ENCODE measurements at places on chromosomes 2 and 18. TPM values are rescaled to one million over a fixed set of nuclear protein-coding genes. Genes with fewer than 3 reads are reported as not detected.

The GALNT14 gene
- total RNA-seq: 0.59 TPM

The C1GALT1C1L gene
- total RNA-seq: 0.91 TPM

The SP5 gene
- 4.2 TPM for total RNA-seq

The XIRP2 gene
- total RNA-seq: 3.1 TPM

The CFC1 gene
- 6.6 TPM for total RNA-seq

The DOCK10 gene
- total RNA-seq: 6.2 TPM

The SERPINB3 gene
- total RNA-seq: 8.8 TPM

The MFSD6 gene
- total RNA-seq: 114 TPM

The OR6B2 gene
- total RNA-seq: not detected

The ACTR3 gene
- 65.9 TPM for total RNA-seq

The ATG16L1 gene
- total RNA-seq: 58.3 TPM

DNA sequence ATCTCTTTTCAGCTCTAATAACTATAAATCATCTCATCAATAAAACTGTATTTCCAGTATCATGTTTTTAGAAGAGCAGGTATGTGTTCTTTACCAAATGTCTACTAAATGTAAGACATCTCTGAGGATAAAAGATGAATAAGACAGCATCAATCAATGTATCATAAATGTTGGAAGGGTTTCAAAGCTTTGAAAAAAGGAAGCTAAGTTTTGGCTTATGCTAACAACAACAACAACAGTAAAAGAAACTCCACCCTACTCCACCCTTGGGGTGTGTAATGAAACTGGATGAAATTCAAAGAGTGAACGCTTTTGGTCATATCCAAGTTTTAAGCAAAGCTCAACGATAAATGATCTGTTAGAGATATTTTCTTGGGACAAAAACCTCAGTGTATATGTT, 17.1 kb downstream of the PRKD3 start:
- DNase-seq: no peak

- no peak for DNase-seq
These were observed 158.7 kb upstream of the ZC3H15 start for GRCh38 chr2:186327251-186327868.

DNA sequence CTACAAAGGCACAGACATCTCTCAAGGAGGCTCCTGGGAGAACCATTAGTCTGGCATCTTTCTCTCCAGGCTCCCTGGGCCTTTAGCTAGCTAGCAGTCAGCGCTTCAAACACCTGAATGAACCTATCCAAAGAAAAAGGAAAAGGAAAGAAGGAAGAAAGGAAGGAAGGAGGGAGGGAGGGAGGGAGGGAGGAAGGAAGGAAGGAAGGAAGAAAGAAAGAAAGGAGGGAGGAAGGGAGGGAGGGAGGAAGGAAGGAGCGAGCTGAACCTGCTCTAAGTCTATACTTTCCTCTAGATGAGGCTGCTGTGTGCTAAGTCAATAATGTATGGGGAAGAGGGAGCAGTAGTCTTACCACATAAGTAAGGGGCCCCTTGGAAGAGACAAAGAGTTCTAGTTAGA, 5.1 kb upstream of the BCL11A start:
- DNase-seq: no peak

DNA sequence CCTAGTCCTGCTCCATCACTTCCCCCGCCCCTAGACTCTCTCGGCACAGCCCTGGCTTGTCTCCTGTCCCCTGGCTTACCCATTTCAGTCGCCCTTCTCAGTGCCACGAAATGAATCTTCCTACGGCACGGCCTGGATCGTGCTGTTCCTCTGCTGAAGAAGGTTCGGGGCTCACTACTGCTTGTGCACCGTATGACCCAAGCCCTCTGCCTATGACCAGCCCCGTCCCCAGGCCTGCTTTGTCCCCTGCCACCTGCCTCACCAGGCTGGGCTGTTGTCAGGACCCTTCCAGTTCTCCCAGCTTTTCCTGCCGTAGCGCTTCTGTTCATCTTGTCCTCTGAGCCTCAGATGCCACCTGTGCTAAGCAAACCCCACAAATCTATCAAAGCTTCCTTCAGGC, 13.9 kb downstream of the CHMP1B start:
- no peak for DNase-seq

GRCh38 chr2:182088681-182089320, 103.1 kb downstream of the PPP1R1C start:
- DNase-seq: no peak

DNA sequence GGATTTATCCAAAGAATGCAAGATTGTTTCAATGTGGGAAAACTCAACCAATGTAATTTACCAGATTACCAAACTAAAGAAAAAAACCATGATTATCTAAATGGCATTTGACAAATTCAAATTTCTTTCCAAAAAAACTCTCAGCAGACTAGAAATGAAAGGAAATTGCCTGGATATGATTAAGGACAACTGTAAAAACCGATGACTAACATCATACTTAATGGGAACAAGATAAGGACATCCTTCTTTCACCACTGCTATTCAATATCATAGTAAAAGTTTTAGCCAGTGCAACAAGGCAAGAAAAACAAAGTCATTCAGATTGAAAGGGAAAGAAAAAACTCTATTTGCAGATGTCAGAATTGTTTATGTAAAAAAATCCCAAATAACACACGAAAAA, 4.4 kb upstream of the CCDC150 start:
- no peak for DNase-seq

DNA sequence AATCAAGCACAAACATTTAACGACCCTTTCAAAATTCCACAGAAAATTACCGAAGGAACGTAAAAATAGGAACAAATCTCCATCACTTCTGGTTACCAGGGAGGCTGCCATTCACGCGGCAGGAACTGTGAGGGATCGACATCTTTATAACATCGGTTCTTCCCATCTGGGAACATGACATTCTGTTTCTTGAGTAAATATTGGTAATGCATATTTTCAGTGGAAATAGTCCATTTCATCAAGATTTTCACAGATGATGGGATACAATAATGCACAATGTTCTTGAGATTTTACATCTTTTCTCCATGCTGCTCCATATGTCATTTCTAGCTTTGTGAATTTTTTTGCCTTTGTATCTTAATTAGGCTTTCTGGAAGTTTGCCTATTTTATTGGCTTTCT, 10.0 kb downstream of the ADD2 start:
- DNase-seq: no peak

GRCh38 chr2:44707945-44708660, 233.4 kb upstream of the SIX3 start:
- DNase-seq: no peak

DNA sequence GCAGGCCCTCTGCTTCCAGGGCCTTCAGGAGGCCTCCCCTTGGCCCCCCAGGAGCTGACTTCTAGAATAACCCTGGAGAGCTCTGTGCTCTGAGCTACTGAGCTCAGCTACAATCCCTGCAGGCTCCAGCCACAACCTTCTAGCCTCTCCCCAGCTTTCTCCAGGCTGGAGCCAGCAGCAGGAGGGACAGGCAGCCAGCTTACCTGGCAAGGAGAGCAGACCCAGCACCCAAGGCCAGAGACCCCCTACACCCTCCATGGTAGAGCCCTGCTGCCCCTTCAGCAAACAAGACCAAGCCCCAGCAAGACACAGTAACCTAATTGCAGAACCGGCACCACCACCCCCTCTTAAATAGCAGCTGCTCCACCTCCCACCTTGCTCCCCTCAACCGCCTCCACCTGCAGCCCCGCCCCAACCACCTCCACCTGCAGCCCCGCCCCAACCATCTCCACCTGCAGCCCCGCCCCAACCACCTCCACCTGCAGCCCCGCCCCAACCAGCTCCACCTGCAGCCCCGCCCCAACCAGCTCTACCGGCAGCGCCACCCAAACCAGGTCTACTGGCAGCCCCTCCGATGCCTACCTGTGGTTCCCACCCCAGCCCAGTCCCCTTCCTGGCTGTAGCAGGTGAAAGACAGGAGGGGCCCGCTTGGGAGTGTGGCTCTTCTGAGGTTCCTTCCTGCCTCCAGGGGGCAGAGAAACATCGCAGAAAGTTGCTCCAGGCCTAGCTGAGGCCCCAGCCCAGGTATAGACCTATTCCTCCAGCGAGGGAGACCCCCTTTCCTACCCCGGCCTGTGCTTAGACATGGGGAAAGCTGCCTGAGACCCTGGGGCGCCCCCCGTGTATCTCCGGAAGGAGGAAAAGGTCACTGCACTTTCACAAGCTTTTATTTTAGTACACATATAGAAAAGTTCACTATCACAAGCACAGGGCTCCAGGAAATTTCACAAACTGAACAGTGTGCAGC, at the start of gene ASTL:
ASTL (minus strand) TSS at position 324 of the 967 bp plus-strand sequence; CDS start at position 258, 66 bp downstream.
- no peak for DNase-seq

GRCh38 chr2:172908275-172908674, 167.4 kb upstream of the MAP3K20 start:
- DNase-seq: no peak

GRCh38 chr2:100924122-100924519, 78.0 kb upstream of the RPL31 start:
- DNase-seq: no peak

DNA sequence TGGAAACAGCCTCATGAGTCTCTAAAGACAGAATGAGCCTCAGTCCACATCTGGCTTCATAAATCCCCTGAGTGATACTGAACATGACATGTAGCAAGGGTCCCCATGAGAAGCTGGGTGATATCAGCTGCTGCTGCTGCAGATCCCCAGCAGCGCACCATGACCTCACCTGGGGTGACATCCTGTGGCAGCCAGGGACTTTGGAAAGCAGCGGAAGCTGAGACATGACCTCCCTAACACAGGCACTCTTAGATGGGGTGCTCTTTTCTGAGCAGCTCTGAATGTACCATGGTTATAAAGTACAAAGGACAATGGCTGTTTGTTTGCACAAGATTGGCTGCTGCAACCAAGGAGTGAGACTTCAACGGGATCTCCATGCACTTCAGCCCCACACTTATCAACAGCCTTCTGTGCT, 74.7 kb upstream of the TMEM200C start:
- no peak for DNase-seq

DNA sequence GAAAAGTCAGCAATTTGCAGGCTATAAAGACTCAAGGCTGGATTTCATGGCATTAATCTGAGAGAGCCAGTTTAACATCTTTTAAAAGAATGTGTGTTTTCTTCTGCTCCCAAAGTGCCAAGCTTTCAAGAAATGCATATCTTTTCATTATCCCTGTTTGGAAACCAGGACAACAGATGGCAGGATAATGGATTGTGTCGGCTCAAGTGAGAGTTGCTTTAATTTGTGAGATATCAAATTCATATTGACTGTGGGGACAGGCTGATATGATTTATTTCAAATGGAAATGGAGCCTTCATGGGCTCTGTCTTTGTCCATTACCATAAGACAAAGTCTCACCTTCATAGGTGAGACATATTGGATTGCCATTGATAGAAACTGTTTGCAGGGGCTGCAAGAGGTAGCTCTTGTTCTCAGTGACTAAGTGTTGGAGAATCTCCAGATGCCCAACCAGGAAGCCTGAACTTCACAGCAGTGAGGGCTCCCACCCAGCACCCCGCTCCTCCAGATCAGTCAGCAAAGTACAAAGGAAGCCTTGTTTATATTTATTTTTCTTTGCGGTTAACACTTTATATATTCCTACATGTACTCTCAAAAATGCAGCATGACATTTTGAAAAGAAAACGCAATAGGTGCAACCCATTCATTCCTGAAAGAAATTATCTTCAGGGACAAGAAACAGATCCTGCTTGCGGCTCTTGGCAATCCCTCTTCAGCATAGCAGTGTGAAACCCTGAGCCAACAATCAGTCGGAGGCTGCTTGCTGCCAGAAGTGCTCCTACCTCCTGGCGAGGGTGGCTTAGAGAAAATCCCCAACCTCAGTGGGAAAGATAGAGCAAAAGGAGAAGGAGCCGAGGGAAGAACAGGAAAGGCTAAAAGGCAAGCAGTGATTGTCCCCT, 65.8 kb upstream of the ATL2 start:
- DNase-seq: peak; percentile 48

- no peak for DNase-seq
These were observed 54.1 kb upstream of the SLC38A11 start for GRCh38 chr2:165009466-165009865.

DNA sequence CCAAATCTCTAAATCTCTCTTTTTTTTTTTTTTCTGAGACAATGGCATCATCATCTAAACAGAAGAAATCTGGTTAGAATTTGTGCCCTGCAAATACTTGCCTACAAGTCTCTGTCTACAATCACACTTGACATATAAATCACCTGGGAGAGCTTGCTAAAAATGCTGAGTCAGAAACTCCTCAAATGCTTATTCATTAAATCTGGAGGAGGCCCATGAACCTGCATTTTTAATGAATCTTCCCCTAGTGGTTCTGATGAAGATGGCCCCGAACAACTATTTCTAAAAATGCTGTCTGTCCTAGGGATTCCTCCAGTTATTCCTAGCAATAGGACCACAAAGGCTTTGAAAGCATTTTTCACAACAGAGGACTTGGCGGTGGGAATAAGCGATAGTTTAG, 1.6 kb upstream of the CSRNP3 start:
- no peak for DNase-seq

DNA sequence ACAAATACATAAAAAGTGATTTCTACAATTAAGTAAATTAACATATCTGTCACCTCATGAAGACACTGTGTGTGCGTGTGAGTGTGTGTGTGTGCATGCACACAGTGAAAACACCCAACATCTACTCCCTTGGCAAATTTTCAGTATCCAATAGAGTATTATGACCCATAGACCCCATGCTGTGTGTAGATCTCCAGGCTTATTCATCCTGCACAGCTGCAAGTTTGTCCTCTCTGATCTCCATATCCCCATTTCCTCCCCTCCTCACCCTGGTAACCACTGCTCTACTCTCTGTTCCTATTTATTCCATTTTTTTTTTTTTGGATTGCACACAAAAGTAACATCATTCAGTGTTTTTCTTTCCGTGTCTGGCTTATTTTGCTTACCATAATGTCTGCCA, 391.0 kb downstream of the SOX11 start:
- DNase-seq: no peak

- no peak for DNase-seq
These were observed 141.8 kb upstream of the ST6GAL2 start for GRCh38 chr2:107027810-107028209.

- peak; percentile 99 for DNase-seq
These were observed at the start of gene NIFK for GRCh38 chr2:121736462-121737336. Gene NIFK (minus strand): TSS chr2:121736875. CDS start chr2:121736850, 25 bp downstream.

DNA sequence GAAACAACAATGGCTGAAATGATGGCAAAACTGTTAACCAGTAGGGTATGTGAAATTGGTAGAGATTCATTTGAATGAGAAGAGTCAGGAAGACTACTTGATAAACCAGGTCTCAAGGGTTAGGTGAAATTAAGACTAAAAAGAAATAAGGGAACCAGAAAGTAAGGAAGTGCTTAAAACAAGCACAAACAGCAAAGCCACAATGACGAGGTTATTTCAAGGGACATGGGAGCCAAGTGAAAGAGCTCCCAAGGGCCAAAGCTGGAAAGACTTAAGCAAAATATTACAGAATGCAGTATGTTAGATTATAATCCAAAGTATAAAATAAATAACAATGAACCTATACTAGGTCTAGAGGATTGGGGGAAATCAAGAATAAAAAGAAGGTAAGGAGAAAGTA, 19.3 kb upstream of the CD302 start:
- DNase-seq: no peak

- DNase-seq: no peak
These were observed 73.9 kb downstream of the SLC39A10 start for GRCh38 chr2:195730912-195731311.

GRCh38 chr2:209988010-209988409, 14.4 kb upstream of the RPE start:
- no peak for DNase-seq

GRCh38 chr2:215487002-215487372, 51.1 kb upstream of the FN1 start:
- no peak for DNase-seq

Data from prostate gland (tissue), 2 donors.